ENCODE measurements at places on chromosomes 7 and 10. TPM values are rescaled to one million over a fixed set of nuclear protein-coding genes. Genes with fewer than 3 reads are reported as not detected.

GRCh38 chr7:511476-512145, 8.0 kb downstream of the PDGFA start:
- H3K36me3 ChIP-seq = no peaks in the 10 kb centered on the region
- no peaks in the 10 kb centered on the region for H3K4me1 ChIP-seq
- H3K27me3 ChIP-seq = peaks cover 14% of the 10 kb centered on the region
- DNase-seq = no peak
- H3K27ac ChIP-seq = no peak overlapping the region

GRCh38 chr10:83725567-83725966, 413.7 kb upstream of the GHITM start:
- H3K4me1 ChIP-seq = no peaks in the 10 kb centered on the region
- H3K27ac ChIP-seq = no peak overlapping the region
- H3K36me3 ChIP-seq = no peaks in the 10 kb centered on the region
- DNase-seq = no peak
- no peaks in the 10 kb centered on the region for H3K27me3 ChIP-seq

DNA sequence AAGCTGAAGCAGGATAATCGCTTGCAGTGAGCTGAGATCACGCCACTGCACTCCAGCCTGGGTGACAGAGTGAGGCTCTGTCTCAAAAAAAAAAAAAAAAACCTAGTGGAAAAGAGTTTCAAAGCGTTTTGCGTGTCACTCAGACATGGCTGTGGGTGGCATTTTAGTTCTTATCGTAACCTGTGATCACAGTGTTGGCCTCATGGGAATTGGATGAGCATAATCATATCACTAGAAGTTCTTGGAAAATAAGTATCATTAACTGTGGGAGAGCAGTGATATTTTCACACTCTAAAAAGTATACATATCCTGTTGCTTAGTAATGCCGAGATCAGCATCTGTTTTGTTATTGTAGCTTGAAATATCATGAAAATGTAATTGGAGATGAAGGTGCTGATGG, 92.6 kb downstream of the CREM start:
- no peak overlapping the region for H3K4me3 ChIP-seq
- H3K36me3 ChIP-seq = no peaks in the 10 kb centered on the region
- DNase-seq = no peak
- H3K4me1 ChIP-seq = peaks cover 27% of the 10 kb centered on the region

Gene PTPN12
- 22.7 TPM for total RNA-seq
